Effector CD4-positive, alpha-beta T cell (primary cell): ENCODE measurements at places on chromosomes 13 and 19.

- DNase-seq, result no peak
Measured at GRCh38 chr13:98547455-98547854, 29.5 kb downstream of the STK24 start.

DNA sequence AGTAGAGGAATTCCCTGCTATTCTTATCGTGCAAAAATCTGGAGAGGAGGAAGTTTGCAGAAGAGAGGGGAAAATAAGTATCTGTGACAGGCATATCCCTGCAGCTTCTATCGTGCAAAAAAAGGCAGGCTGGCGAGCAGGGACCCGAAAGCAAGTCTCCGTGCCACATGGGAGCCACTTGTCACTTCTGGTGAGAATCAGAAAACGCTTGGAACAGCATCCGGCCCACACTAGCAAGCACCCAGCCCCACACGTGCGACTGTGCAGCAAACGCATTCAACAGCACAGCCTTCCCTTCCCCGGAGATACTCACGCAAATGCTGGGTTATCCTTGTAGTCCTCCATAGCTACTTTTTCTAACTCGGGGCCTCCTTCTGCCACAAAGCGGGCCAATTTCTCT, 16.9 kb downstream of the SUGP1 start:
- no peak for DNase-seq

GRCh38 chr19:12778017-12778904, 2.9 kb upstream of the HOOK2 start:
- DNase-seq, result peak; percentile 35

- DNase-seq, result no peak
Measured at GRCh38 chr19:45283443-45284033, 32.5 kb downstream of the MARK4 start.

DNA sequence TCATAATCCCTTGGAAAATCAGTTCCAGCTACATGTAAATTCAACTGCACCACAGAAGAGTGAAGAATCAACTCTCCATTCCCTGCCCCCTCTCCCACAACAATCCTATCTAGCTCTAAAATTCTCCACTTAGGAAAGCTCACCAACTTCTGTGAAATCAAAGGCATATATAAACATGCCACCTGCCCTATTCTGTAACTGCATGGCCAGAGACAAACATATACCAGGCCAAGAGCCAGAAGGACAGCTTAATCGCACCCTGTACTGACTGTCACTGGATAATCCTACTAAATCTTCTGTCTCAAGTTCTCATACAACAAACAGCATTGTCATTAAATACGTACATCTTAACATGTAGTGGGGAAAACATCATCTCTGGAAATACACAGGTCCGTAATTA, 58.2 kb upstream of the EEF1AKMT1 start:
- DNase-seq, result no peak

- no peak for DNase-seq
Measured at GRCh38 chr19:9058905-9059667, 27.8 kb upstream of the OR1M1 start.

DNA sequence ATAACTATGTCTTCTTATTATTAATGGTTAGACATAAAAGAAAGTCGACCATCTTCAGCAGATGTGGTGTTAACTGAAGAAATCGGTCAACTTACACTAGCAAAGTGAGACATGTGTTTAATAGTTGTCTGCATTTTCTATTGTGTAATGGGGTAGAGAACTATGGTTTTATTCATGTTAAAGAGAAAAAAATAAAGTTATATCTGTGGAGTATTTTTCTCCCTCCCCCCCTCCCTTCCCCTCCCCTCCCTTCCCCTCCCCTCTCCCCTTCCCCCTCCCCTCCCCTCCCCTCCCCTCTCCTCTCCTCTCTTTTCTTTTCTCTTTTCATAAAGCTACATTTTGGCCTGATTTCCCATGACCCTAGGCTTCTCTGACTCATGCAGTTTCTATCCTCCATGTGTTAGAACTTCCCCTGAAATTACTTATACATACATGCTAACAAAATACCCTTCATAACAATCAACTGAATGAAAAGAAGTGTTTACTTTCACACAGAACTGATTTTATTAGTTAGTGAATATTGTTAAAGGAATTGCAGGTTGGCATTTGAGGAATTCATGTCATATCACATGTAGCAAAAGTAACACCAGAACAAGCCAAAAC, 1431.0 kb upstream of the ATXN8OS start:
- no peak for DNase-seq

DNA sequence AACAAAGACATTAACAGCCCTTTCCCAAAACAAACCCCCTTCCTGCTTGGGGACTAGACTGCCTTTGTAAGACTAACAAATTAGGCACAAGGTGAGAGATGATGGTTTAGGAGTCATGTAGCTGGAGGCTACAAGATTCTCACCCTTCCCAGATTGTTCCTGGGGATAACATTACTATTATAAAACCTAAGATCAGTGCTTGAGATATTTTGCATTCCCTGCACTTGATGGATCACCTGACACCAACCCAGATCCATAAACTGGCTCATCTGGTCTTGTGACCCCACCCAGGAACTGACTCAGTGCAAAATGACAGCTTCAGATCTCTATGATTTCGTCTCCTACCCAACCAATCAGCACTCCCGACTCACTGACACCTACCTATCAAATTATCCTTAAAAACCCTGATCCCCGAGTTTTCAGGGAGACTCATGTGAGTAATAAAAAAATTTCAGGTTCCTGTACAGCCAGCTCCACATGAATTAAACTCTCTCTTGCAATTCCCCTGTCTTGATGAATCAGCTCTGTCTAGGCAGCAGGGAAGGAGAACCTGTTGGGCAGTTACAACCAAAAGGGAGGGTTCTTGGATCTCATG, 2.4 kb upstream of the ZNF616 start:
- no peak for DNase-seq

GRCh38 chr13:24060993-24061392, 99.5 kb upstream of the SPATA13 start:
- DNase-seq, result no peak

- DNase-seq, result no peak
Measured at GRCh38 chr19:45439190-45439568, 15.5 kb upstream of the ERCC1 start.

GRCh38 chr13:39154041-39154440, 115.8 kb downstream of the NHLRC3 start:
- DNase-seq, result no peak

- no peak for DNase-seq
Measured at GRCh38 chr13:60158321-60158801, 5.4 kb downstream of the DIAPH3 start.

- peak; percentile 34 for DNase-seq
Measured at GRCh38 chr13:98576963-98577835, at the start of gene STK24. TSS of gene STK24 (minus strand) at chr13:98577107. CDS start at chr13:98576786, 321 bp downstream.

- no peak for DNase-seq
Measured at GRCh38 chr19:15108845-15109767, 1.9 kb downstream of the SYDE1 start.

- no peak for DNase-seq
Measured at GRCh38 chr19:12111943-12112637, 28.1 kb downstream of the ZNF20 start.

DNA sequence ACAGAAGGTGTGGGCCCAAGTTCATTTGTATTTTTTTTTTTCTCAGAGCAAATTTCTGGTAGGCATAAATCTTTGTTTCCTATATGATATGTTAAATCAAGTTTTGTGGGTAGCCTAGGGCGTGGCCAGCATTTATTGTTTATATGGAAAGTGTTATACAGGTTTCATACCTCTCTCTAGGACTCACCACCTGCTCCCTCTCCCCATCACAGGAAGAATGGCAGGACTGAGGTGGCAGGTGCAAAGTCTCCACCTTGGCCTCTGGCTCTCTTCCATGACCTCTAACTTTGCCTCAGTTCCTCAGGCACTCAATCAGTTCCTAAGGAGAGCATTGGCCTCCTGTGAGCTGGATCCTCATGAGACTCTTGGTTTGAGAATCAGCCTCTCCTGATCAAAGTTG, 172.3 kb upstream of the TSC22D1 start:
- DNase-seq, result no peak

DNA sequence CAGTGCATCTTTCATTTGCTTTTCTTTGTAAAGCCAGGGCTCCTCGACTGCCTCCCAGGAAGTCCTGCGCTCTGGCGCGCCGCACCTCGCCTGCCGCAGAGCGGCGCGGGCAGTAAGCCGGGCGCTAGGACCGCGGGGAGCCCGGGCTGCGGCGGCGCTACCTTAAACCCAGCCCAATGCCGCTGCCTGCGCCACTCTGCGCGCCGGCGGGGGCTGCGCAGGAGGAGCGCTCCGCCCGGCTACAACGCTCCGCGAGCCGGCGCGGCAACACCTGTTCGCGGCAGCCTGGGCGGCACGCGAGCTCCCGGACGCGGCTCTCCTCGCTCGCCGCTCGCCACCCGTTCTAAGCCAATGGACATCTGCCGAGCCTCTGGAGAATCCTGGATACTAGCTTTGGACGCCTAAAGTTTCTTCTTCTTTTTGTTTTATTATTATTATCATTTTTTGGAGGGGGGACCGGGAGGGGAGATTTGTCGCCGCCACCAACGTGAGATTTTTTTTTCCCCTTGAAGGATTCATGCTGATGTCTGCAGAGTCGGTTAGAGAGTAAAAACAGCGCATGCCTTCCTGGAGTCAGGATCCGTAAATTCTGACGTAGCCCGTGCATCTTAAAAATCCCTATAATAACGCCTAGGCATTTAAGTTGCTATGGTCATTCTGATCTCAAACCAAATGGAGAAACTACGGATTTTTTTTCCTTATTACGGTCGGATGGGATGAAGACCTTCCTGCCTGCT, at the start of gene FGF9:
TSS of gene FGF9 (plus strand) at position 191 of the 737 bp plus-strand sequence. CDS start 840 bp downstream, outside the sequence.
- DNase-seq, result peak; percentile 69

DNA sequence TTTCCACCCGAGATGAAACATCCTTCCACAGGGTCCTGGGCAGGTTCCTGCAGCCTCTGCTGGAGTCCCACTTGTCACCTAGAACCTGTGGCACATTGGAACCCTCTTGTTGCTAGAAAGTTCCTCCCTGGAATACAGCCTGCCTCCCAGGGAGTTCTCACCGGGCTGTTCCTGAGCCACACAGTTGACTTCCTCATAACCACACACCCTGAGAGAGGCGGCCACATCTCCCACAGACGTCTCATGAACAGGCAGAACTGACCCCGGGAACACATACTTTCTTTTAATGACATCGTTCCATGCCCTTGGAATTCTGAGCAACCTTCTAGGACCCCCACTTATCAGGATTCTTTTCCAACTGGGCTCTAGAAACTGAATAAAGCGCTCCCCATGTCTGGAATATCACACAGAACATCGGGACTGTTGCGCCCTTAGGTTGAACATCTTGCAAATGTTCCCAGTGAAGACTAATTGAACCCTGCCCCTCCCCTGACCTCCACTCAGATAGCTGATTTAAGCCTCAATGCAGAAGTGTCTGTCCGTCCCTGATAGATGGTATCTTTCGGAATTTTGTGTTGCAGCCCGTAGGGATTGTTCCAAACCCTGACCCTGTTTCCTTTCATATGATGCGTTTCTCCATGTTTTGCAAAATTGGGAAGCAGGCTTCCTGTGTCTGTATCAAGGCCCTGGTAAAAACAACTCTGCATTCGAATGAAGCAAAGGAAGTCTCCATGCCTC, 91.1 kb downstream of the RAB20 start:
- DNase-seq, result no peak

- DNase-seq, result no peak
Measured at GRCh38 chr13:24146961-24147569, 13.5 kb upstream of the SPATA13 start.

DNA sequence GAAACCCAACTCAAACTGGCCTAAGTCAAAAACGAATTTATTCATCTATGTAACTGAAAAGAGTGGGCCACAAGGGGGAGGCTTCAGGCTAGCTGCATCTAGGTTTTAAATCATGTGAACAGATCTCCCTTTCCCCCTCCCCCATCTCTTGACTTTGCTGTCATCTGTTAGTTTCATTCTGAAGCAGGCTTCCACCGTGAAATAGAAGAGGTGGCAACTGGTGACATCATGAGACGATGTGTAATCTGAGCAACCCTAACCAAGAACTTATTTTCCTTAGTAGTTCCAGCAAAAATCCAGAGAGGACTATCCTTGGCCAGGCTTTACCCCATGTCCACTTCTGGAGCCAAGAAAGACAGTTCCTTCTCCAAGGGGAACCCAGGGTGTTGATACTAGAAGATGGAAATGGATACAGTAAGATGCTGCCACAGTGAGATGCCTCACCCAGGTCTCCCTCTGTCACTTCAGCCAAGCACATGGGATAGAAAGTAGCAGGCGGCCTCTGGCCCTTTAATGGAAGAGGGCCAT, 9.4 kb downstream of the SAMD4B start:
- no peak for DNase-seq

GRCh38 chr19:29507081-29507860, 18.5 kb upstream of the VSTM2B start:
- DNase-seq, result no peak

DNA sequence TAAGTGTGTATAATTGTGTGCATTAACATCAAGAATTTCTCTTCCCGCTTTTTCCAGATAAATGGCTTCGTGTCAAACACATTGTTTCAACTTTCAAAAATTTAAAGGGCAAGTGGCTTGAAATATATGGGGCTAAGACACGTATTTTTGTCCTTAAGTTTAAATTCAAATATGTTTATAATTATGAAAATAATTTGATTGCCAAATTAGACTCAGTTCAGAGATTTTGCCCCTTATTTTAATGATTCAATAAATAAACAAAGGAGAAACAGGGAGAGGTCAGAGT, 1159.2 kb upstream of the MIR17HG start:
- no peak for DNase-seq

DNA sequence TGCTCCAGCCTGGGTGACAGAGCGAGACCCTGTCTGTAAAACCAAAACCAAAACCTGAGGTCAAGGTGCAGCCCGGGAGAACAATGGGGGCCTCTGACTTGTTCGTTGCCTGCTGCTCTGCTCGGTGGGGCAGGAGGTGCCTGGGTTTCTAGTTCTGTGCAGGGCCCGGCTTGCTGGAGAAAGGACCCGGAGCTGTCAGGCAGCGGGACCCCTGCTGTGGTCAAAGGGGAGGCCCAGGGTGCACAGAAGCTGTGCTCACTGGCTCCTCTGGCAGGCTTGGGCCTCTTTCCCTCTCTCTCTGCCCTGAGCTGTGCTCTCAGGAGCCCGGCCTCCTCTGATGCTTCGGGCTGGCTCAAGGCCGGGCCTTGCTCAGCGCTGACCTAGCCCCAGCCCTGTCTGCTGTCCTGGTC, 3.5 kb downstream of the LRP3 start:
- DNase-seq, result no peak

- DNase-seq, result no peak
Measured at GRCh38 chr13:105921711-105922110, 613.8 kb downstream of the EFNB2 start.

DNA sequence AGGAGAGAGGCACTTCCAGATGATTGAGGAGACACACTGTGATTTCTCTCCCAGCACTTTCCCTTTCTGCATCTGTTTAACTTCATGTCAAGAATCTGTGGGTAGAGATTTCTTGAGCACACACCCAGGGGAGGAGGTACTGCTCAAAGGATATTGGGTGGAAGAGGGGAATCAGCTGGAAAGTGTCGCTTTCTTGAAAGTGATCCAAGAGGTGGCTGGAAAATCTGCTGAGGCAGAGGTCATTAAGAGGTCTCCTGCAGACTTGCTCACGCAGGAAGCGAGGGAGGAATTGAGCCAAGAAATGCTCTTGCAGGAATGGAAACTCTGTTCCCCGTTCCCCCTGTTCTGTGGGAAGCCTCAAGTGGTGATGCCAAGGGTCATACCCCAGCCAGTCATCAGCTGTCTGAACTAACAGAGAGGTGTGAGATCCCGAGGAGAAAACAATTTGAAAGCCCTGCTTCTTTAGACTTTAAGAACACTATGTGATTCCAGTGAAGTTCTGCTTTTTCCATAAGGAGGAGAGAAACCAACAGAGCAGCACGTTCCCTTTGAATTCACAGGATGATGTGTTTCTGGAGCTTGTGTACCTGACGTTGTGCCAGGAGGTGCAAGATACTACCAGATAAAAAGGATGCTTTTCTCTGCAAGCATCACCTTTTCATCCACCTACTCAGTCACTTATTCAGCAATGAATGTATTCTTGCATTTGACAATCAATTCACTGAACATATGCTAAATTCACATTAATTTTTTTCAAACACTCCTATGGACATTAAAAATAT, 163.4 kb upstream of the GPR12 start:
- DNase-seq, result no peak
